ENCODE measurements at places on chromosomes 7 and 10.

DNA sequence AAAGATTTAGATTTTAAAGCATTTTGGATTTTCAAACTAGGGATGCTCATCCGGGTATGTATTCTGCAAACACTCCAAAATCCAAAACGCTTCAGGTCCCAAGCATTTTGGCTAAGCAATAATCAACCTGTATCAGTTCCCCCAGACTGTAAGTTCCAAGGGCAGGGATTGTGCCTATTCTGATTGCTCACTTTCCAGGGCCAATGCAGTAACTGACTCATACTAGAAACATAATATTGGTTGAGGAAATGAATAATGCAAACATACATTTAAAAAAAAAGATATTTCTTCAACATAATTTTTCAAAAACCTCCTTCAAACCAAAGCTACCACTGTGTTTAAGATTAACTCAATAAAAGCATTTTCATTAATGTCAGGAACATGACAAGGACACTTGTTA, 69.5 kb downstream of the HIBADH start:
- DNase-seq: no peak

- DNase-seq: no peak
Measured at GRCh38 chr7:80724249-80724871, 85.9 kb downstream of the CD36 start.

DNA sequence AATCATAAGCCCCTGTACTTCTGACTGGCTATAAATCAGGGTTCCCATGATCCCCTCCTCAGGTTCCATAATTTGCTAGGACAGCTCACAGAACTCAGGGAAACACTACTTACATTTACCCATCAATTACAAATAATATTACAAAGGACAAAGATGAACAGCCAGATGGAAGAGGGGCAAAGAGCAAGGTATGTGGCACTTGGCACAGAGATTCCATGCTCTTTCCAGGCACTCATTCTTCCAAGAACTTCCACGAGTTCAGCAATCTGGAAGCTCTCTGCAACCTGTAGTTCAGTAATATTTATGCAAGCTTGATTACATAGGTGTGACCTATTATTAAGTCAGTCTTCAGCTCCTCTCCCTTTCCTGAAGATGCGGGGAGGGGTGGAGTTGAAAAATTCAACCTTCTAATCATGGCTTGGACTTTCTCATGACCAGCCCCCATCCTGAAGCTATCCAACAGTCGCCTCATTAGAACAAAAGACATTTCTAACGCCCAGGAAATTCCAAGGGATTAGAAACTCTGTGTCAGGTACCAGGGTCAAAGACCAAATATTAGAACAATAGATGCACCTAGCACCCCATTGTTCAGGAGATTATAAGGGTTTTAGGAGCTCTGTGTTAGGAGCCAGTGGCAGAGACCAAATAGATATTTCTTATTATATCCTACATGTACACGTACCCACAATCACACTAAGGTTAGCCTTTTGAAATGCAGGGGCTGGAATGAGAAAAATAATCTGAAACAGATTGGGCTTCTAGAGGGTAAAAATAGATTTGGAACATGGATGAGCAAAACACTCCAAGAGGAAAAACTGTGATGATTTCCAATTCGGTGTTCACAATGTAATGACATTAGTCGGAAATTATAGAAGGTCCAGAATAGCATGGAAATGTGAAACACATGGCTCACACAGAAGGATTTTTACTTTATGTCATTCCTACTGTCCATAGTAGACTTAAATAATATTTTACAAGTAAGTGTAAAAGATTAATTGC, 7.0 kb downstream of the ANKMY2 start:
- DNase-seq: no peak

- DNase-seq: no peak
Measured at GRCh38 chr7:101817471-101818286, at the start of gene CUX1. Gene CUX1 (plus strand): TSS chr7:101817626. CDS start chr7:101817640, 14 bp downstream.

DNA sequence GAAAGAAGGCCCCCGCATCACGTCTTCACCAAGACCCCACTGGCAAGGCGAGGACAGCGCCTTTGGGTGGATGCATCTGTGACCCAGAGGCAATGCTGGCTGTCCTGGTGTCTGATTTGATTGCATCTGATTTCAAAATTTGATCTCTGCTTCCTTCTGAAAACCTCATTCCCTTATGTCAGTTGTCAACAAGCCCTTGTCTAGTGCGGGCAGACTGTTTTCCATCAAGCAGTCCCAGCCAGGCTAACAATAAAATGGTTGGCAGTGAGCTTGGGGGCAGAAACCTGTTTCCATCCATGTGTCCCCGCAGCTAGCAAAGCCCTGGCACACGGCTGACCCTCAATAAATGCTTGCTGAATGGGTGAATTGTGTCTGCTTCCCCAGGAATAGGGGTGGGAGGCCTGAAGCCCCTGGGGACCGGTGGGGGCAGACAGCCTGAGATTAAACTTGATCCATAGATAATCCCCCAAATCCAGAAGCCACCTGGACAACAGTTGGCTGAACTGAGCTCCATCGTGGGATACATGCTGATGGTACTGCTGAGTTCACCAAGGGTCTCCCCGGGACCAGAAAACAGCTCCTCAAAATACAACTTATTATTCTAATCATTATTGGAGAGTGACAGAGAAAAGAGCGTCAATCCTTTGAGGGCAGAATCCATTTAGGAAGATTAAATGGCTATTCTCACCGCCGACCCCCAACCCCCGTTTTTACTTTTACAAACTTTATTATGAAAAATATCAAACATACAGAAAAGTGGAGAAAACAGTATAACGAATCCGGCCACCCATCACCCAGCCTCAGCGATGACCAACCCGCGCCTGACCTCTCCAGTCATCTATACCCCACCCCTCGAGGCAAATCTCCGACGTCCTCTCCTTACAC, 912 bp upstream of the DUSP5 start:
- DNase-seq: no peak

DNA sequence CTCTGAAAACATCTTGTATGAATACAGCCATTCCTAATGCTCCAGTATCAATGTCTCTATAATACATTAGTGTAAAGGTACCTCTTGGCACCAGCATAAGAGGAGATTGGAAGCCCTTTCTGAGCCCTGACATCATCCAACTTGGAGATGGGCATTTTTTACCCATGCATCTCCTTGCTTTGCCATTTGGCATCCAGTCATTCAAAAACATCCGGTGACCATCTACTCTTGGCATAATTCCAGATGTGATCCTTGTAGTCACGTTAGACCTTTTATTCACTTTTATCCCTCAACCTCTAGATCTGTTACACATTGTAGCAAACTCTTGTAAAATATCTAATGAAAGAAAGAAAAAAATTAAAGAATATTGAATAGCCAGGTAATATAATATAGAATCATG, 17.9 kb upstream of the SGMS1 start:
- no peak for DNase-seq

- DNase-seq: no peak
Measured at GRCh38 chr7:127667759-127668530, 16.0 kb downstream of the SND1 start.

DNA sequence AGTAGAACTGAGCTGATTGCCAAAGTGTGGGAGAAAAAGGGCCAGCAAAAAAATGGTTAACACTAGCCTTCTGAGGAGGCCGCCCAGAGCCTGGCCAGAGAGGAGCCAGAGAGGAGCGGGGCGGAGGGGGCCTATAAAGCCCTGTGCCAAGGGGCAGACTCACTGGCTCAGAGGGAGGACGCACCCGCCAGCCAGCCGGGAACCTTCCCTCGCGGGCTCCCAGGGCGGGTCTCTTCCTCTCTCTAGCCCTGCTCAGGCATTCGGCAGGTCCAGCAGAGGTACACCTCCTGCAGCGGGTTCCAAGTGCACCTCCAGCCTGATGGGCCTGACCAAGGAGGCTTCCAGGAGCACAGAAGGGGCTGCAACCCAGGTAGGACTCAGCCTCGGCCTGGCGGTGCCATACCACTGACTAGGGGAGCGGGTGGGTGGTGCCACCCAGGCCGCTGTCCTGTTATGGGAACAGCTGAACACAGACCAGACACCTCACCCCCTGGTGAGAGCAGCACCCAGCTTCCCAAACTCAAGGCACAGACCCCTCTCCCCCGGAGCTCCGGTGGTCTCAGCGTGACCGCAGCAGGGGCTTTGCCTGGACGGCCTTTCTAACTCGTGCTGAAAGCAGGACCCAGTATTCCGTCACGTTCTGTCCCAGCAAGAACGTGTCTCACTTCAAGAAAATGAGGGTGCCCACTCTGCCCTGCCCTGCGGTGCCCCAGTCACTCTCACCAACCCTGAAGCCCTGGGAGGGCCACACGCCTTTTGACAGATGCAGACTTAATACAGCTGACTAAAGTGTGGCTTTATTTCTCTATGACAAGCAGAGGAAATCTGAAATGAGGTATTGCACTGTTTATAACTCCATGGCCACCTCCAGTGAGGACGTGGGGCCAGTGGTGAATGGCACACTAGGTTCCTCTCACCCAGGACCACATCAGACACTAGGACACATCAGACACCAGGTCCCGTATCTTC, at the start of gene GPER1:
GPER1 (plus strand) TSS at position 162 of the 969 bp plus-strand sequence. CDS start 3,616 bp downstream, outside the sequence.
- no peak for DNase-seq

GRCh38 chr7:94701555-94701973, 45.6 kb upstream of the SGCE start:
- DNase-seq: no peak

DNA sequence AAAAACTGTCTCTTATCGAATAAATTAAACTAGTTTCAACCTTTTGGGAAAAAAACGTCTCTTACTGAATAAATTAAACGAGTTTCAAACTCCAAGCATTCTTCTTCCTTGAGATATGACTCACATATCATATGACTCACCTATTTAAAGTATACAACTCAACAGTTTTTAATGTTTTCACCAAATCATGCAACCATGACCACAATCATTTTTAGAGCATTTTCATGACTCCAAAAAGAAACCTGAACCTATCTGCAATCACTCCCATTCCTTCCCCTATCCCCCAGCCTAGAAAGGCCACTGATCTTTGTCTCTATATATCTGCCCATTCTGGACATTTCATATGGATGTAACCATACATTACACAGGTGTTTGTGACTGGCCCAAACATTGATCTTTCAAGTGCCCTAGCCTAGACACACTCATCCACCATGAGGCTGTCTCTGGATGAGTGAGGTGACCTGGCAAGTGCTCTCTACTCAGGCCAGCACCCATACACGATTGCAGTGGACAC, 115.3 kb downstream of the PIP4K2A start:
- no peak for DNase-seq

DNA sequence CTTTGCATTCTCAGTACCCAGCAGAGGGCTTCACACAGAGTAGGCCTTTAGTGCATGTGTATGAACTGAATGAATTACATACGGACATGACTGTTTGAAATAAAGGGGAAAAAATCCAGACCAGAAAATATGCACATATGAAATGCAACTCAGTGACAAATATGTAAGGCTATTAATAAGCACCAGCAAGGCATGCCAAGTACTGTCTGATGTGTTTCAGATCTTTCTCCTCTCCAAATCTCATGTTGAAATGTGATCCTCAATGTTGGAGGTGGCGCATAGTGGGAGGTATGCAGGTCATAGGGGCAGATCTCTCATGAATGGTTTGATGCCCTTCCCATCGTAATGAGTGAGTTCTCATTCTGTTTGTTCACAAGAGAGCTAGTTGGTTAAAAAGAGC, 87.3 kb upstream of the TOMM7 start:
- DNase-seq: no peak

DNA sequence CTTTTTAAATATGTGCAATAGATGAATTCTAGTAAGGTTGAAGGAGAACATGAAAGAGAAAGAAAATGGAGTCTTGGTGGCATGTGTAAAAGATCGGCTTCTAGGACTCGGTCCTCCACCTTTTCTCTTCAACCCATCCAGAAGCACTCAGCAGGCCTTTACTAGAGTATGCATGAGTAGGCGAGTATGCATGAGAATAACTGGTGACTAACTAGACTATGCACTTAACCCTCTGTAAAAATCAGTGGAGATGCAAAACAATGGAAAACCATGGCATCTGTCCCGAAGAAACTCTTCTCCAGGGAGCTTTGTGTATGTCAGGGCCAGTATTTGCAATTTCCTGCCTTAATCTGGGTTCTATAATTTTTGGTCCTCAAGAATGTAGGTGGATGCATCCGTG, 40.0 kb upstream of the GRB10 start:
- DNase-seq: no peak

- no peak for DNase-seq
Measured at GRCh38 chr7:128814499-128814898, 15.7 kb upstream of the FLNC start.

DNA sequence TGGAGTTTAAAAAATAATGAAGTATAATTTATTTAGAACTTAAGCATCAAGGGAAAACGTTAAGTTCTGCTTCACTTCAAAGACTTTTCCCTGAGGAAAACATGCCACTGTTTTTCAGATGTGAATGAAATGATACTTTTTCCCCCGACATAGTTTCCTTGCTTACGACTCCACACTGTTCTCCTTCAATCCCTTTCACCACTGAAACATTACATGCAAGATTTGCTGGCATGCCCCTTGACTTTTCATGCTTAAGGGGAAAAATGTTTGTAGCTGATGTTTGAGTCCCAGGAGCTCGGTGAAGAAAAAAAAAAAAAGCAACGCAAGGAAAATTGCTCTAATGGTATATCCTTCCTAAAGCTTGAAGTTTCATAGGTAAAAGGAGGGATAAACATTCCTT, 10.0 kb downstream of the GLI3 start:
- no peak for DNase-seq

DNA sequence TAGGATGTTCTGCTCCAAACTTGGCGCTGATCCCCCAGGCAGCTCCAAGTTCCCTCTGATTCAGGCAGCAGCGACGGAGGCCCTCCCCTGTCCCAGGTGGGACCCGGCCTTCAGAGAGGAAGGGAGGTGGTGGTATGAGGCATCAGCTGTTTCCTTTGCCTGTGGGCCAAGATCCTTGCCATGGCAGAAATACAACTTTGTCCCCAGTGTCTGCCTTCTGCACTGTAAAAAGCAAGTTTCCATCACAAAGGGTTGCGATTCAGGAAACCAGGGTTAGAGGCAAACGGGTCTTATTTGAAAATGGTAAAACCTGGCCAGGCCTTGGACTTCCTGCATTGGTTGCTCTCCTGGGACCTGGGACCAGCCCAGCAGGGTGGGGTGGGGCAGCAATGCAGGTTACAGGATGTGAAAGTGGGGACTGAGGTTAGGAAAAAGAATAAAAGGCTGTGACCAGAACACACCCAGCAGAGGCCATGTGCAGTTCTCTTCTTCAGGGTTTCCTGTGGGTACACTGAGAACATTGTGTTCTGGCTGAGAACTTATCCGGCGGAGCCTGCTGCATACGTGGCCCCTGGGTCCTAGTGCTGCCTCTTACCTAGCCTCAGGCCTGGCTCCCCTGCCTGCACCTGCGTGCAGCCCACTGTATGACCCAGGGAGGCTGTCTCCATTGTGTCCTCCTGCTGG, 25.1 kb upstream of the DDIT4 start:
- peak; percentile 76 for DNase-seq

- no peak for DNase-seq
Measured at GRCh38 chr10:86594535-86594934, 59.8 kb upstream of the OPN4 start.

- no peak for DNase-seq
Measured at GRCh38 chr10:24650669-24651391, 72.9 kb downstream of the ARHGAP21 start.

DNA sequence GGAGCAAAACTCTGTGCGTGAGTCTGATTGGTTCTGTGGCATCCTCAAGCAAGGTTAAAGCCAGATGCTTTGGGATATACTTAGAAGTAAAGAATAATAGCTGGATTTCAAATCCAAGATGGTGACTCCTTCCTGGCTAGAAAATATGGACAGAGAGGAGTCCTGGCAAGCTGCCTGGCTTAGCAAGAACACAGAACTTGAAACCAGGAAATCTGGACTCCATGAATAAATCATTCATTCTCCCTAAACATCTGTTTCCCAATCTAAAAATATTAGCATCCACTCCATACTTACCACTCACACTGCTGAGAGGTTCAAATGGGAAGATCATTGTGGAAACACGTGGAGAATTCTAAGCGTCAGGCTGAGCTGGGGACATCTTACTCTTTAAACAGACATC, 1074.1 kb upstream of the AUTS2 start:
- no peak for DNase-seq

GRCh38 chr7:117986645-117987269, 113.5 kb upstream of the CTTNBP2 start:
- DNase-seq: no peak
